ENCODE measurements at places on chromosomes 2 and 18. TPM values are rescaled to one million over a fixed set of nuclear protein-coding genes. Genes with fewer than 3 reads are reported as not detected.

ITGB6 gene
- total RNA-seq, result not detected

ACKR3 gene
- total RNA-seq, result 4.4 TPM

NDC80 gene
- 66.0 TPM for total RNA-seq

GPR155 gene
- total RNA-seq, result 24.3 TPM

NEU2 gene
- not detected for total RNA-seq

GRCh38 chr18:76412818-76413565 is 82.0 kb downstream of the ZNF516 start:
- no peak overlapping the region for H3K4me3 ChIP-seq
- no peaks in the 10 kb centered on the region for H3K27me3 ChIP-seq
- H3K27ac ChIP-seq, result no peak overlapping the region
- no peak for DNase-seq
- H3K4me1 ChIP-seq, result peaks cover 9% of the 10 kb centered on the region
- H3K36me3 ChIP-seq, result peaks cover 8% of the 10 kb centered on the region

DNA sequence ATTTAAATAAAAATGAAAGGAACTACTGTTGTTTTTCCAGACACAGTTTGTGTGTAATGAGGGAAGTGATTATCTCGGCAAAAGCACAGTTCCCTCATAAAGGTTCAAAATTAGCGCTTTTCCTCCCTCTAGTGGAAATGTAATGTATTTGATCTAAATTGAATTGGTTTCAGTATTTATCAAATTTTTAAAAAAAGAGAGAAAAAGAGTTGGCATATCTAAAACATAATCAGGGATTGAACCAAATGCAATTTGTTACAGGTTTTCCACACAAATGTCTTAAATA is 37.5 kb downstream of the CMPK2 start:
- DNase-seq, result no peak
- peak overlapping the region; percentile 4 for H3K4me3 ChIP-seq
- H3K27ac ChIP-seq, result no peak overlapping the region
- peaks cover 37% of the 10 kb centered on the region for H3K36me3 ChIP-seq

DNA sequence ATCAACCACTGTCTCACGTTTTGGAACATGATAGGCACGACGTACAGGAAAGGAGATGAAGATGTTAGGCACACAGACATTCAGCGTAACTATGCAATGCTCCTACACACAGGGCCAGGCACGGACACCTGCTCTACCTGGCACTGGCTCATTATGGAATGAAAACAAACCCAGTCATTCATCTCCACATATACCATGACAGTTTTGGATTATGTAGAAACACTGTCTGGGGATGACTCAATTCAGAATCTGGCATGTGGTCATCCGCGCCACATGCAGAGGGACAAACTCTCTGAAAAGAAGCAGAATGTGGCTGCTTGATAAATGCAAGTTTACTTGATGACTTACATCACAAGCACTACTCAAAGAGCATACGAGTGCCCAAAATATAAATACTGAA is 29.5 kb upstream of the NFU1 start:
- H3K4me3 ChIP-seq, result no peak overlapping the region
- H3K27me3 ChIP-seq, result no peaks in the 10 kb centered on the region
- peaks cover 3% of the 10 kb centered on the region for H3K4me1 ChIP-seq
- no peak overlapping the region for H3K27ac ChIP-seq

- H3K4me1 ChIP-seq, result peaks cover 22% of the 10 kb centered on the region
- H3K36me3 ChIP-seq, result peaks cover 15% of the 10 kb centered on the region
- peak overlapping the region; percentile 50 for H3K27ac ChIP-seq
- peak overlapping the region; percentile 62 for H3K4me3 ChIP-seq
Observed at GRCh38 chr2:54673501-54673998, 49.9 kb upstream of the EML6 start.

DNA sequence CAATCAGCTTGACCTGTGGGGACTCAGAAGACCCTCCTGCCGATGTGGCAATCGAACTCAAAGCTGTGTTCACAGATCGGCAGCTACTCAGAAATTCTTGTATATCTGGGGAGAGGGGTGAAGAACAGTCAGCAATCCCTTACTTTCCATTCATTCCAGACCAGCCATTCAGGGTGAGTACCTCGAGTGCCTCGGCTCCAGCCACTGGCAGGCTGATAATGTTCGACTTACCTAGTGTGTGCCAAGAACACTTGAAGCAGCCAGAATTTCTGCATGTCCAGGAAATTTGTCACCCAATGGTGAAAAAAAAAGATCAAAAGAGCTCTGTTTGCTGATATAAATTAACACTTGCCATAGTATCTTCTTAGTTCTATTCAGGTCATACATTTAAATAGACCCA is 2.3 kb downstream of the LGALSL start:
- DNase-seq, result no peak
- peaks cover 34% of the 10 kb centered on the region for H3K27me3 ChIP-seq
- no peak overlapping the region for H3K4me3 ChIP-seq
- H3K27ac ChIP-seq, result no peak overlapping the region
- H3K4me1 ChIP-seq, result peaks cover 7% of the 10 kb centered on the region

Measured in activated naive CD8-positive, alpha-beta T cell treated with anti-CD3 and anti-CD28 coated beads, Interleukin-2, amount 10 ng/mL, durations not matched to agents 7 days and 5 days (primary cell).